Esophagus muscularis mucosa (tissue), 4 donors: ENCODE measurements at places on chromosomes 5 and 9. TPM values are rescaled to one million over a fixed set of nuclear protein-coding genes. Genes with fewer than 3 reads are reported as not detected.

Gene HTR1A
- total RNA-seq, result not detected

Gene LHX6
- total RNA-seq, result 2.1 TPM

Gene ANKRD18B
- not detected for total RNA-seq

Gene NXNL2
- 1.3 TPM for total RNA-seq

Gene CMBL
- 4.0 TPM for total RNA-seq

Gene CCL27
- total RNA-seq, result not detected

Gene ZNF454
- 4.7 TPM for total RNA-seq

Gene MLANA
- not detected for total RNA-seq

Gene NRG2
- total RNA-seq, result 3.8 TPM

Gene SLC6A18
- not detected for total RNA-seq

Gene FOXD1
- total RNA-seq, result 5.0 TPM

Gene LECT2
- not detected for total RNA-seq

Gene ZNF618
- 2.3 TPM for total RNA-seq

Gene PCDHA1
- total RNA-seq, result not detected

Gene SOHLH1
- total RNA-seq, result not detected

Gene PCDHA7
- 0.32 TPM for total RNA-seq

DNA sequence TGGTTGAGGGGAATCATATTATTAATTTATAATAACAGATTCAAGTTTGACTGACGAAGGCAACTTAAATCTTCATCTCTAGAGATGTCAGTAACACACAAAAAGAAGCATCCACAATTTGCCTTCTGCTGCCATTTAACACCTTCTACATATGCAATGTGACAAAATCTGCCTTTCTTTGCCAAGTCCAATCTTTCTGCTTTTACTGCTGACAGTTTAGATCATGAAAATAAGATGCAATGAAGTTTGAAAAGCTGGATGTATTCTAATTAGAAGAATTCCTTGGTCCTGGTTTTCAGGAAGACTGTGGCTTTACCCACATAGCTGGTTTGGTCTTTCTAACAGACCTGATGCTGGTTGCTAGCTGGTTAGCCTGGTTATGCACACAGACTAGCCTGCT lies 178.9 kb downstream of the ACER2 start:
- peak; percentile 24 for DNase-seq

DNA sequence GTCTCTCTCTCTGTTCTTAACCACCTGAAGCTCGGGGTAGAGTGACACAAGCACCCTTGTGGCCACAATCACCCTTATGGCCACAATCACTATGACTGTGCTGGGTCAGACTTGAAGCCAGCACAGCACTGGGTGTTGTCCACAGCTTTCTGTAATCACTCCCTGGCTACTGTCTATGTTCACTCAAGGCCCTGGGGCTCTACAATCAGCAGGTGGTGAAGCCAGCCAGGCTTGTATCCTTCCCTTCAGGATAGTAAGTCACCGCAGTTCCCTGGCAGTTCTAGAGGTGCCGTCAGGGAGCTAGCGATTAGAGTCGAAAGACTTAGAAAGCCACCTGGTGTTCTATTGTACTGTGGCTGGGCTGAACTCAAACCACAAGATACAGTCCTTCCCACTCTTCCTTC lies 44.2 kb downstream of the GDA start:
- peak; percentile 81 for DNase-seq

DNA sequence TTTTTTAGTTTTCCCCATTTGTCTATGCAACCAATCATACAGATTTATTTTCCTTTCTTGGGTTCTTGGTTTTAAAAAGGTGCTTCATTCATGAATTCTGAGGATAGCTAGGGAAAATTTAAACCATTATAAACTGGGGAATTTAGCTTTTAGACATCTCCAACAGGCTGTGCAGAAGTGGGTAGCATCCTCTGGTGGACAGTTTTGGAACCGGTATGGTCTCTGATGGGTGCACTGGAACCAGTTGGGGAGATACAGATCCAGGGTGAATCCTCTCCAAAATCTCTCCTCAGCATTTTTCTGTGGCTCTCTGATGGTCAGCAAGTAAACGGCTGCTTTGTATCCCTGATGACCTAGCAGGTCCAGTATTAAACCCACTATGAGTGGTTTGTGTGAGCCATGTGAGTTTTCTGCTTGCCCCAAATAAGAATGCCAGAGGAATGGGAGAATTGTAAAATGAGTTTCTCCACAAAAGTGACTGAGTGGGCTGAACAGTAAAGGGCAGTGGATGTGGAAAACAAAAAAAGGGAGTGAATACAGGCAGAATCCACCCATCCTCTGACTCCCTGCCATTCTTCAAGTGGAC lies 9.1 kb upstream of the DNAJC25 start:
- DNase-seq, result no peak

DNA sequence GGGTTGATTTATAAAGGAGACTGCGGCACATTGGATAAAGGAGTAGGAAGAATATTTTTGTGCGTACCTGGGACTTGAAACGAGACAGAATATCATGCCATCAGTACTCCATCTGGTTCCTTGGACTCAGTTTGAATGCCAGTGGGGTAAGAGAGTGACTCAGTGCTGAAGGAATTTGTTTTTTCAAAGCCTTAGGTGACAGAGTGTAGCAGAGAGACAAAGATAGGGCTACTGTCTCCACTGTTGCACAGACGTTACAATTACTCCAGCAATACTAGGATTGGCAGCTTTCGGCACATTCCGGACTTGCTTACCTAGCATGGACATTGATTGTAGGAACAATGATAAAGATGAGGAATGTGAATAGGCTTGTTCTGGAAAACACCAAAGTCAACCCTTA lies 250.7 kb downstream of the KCTD16 start:
- DNase-seq, result no peak

DNA sequence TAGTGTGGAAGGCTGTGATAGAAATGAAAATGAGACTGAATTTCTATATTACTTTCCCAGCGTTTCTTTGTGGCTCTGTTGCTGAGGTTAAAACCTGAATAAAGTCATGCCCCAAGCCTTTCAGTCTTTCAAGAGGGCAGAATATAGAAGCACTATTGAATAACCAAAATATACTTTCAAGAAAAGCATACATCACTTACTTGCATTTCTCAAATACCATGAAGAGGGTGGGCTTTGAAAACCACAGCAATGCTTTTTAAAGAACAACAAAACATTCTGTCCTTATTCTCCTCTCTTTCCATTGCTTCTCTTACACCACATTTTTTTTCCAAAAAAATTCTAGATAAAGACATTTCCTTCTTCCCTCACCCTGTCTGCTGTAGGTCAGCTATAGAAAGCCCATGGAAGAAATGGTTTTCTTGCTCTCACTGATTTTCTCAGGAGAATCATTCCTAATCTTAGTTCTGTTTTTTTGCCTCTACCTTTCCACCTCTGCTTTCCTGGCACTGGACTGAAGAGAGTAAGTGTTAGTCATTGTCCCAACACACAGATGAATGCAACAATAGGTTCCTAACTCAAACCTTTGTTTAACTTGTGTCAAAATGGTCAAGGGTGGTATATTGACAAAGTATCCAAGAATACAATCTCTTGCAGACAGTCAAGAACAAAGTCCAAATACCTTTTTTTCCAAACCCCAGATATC lies 51.6 kb downstream of the NUDT12 start:
- no peak for DNase-seq

DNA sequence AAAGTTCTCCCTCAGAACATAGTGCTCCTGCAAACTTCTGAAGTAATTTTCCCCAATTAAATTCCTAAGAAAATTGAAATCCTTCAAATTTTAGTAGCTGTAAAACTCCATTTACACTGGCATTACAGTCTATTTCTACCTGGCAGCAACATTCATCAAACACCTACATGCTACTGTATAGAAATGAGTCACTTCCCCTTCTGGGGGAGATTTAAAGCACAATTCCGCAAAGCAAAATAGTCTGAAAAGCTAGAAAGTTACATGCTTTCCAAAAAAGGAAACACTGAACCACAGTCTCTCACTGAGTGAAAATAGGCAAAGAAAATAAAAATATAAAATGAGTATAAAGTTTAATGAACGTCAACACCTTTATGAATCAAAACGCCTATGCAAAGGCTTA lies 43.3 kb downstream of the MCTP1 start:
- DNase-seq, result no peak

GRCh38 chr9:117555964-117556629 lies 141.2 kb upstream of the ASTN2 start:
- no peak for DNase-seq

GRCh38 chr9:38416461-38416860 lies 7.8 kb downstream of the IGFBPL1 start:
- DNase-seq, result no peak

DNA sequence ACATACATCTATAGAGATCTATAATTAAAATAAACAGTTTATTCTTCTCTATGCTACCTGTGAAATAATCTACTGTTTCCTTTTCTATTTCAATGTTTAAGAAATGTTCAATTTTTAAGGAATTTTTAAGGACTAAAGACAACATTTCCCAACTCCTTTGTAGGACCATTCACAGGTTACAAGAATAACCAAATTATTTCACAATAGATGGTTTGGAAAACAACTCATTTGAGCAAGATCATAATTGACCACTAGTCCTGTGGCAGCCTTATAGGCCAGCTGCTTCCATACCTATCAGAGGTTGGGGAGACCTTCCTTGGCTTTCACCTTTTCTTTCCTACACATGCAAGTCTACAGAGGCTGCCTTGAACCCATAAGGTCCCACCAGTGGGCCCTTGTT lies 193.7 kb downstream of the TTC39B start:
- DNase-seq, result no peak

DNA sequence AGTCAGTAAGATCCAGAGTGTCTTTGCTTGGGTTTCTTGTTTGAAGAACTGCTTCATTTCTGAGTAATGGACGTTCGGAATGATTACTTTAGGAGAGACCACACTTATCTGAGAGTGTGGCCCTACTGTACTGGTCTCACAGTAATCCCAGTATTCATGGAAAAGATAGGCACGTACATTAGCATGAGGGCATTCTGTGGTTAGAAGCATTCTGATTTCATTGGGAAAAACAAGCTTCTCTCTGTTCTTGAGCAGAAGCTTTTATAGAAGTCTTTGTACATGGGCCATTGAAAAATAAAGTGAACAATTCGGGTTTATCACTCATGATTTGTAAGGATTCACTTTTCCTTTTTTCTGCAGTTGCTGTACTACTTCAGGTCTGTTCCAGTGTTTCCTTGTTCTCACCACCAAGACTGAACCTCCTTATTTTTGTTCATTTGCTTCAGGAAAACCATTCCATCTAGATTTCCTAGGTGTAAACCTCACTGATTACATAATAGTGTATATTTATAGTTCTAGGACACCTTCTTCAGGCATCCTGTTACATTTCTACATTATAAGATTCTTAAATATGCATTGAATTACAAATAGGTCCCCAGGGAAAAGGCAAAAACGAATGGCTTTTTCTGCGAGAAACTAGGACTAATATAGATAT lies 10.1 kb downstream of the TGFBR1 start:
- DNase-seq, result no peak

DNA sequence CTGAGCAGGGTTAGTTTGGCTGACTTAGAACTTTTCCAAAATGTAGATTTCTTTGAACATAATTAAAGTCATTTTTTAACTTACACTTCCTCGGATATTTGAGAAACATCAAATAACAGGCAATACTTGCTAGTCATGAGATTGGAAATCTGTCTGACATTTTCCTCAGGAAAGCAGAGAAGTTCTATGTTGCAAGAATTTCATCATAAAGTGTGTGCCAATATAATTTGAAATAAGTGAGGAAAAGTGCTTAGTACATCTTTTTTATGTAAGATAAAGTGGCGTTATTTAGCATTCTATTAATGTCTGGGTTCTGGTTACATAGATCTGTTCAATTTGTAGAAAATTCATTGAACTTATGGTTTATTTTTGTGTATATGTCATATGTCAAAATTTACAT lies 48.7 kb upstream of the C5orf47 start:
- no peak for DNase-seq

- no peak for DNase-seq
Measured at GRCh38 chr9:99169086-99169485, 52.7 kb downstream of the ALG2 start.

- DNase-seq, result no peak
Measured at GRCh38 chr5:105773241-105773640, 1897.5 kb downstream of the EFNA5 start.

- no peak for DNase-seq
Measured at GRCh38 chr9:137241490-137242268, 592 bp downstream of the TUBB4B start.

DNA sequence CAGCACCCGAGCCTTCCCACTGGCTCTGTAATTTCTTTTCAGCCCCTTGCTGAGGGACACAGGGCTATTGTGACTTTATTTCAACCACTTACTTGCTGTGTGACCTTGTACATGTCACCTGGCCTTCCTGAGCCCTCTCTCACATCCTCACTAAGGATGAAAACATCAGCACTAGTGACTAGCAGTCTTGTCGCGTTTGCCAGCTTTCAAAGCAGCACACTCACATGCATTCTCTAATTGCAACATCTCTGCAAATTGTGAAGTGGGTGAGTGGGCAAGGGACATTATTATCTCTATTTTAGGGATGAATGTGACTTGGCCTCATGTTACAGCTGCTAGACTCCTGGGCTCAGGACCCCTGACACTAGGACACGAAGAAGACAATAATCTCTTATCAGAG lies 144.5 kb downstream of the SEC61B start:
- DNase-seq, result no peak

GRCh38 chr9:131239161-131239975 lies 36.9 kb downstream of the FAM78A start:
- DNase-seq, result no peak

DNA sequence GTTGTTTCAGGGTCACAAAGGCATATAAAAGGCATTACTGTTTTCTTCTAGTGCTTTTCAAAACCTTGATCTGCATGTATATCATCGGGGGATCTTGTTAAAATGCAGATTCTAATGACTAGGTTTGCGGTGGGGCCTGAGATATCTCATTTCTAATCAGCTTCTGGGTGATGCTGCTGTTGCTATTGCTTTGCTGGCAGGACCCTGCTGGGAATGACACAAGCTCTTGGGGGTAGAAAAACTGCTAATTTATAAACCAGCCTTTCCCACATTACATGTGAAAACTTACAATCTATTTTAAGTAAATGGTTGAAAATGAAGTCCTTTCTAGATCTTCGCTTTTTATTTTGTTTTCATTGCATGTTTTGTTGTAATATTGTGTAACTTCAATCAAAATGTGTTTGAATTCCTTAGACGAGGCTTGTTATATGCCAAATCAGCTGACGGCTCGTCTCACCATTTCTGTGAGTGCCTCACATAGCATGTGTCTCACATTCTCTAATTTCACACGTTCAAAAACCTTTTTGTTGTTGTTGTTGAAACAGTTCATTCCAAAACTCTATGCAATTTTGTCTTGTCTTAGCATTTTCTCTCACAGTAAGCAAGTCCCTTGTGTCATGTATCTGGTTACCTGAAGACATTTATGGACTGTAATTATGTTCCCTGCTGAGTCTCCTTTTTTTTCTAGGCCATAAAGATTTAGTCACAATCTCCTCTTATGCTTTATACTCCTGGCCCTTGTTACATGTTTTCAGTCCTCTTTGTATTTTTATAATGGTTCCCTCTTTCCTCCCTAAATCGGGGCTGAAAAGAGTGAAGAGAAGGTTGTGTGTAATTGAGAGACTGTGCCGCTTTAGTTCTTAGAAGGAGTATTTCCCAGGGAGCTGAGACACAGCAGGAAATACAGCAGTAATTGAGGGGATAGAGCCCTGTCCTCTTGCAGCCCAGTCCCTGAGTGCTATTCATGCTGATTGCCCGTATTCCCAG lies 521.0 kb upstream of the SEMA6A start:
- no peak for DNase-seq
